ENCODE measurements at places on chromosomes 5 and 9.

DNA sequence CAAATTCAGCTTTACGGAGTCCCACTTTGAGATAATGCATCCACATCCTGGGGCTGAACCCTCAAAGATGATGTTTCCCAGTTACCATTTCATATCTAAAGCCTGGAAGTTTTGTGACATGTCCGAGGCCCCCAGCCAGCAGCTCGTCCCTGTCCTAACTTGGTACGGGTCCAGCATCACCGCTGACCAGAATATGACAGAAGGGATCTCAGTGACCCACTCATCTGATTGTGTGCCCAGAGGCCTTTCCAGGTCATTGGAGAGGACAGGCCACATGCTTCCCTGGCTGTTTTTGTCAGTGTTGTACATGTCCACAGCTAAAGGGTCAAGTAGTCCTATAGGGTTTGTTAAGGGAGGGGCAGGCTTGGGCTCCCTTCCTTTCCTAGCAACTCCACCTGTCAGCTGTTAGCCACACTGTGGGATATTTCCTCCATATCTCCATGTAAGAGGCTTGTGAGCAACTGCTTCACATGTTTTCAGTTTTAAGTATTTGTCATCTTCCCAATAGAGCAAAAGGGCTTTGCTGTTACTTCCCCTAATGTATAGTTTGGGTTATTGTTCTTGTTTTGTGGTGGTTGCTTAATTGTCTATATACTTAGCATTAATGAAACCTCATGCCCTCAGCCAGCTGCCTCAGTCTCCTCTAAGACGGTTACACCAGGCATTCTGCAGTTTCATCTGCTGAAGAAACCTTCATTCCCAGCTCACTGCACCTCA is 33.4 kb downstream of the SECISBP2 start:
- no peak for DNase-seq

- DNase-seq, result no peak
Measured at GRCh38 chr5:33120671-33121070, 320.1 kb upstream of the TARS1 start.

DNA sequence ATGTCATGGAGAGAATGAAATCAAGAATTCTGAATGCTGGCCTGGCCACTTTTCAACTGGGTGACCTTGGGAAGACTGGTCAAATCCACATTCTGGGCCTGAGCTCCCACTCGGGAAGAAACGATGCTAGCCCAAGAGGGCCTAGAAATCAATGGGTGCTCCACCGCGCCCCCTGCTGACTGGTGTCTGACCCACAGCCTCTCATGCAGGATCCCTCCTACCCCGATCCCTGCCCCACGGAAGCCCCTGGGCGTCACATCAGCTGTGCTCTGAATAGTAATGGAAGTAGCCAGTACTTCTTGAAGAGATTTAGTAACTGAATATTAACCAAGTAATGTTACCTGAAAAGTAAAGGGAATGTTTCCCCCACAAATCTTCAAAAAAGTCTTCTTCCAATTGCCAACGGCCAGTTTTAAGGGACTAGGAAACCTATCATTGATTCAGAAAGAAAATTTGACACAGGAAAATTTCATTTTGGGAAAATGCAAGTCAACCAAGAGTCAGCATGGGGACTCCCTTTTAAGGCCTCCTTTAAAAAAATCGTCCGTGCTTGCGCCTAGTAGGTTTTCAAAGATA is 43.9 kb downstream of the CRB2 start:
- DNase-seq, result peak; percentile 20

DNA sequence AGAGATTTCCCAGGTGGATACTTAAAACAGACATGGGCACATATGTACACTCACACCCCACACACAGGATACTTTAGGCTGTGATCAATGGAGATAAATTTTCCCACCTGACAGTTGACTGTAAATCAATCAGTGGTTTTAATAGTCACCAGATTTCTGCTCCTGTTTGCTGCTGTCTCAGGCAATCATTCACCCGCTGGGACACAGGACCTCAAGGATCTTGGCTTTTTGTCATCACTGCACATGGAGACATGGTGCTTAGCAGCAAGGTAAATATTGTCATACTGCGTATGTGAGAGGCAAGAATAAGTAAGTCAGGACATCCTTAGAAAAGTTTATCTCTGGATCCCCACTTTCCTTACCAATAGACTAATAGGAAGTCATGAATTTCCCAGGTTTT is 60.8 kb upstream of the KLF9 start:
- DNase-seq, result no peak

GRCh38 chr5:120382833-120383232 is 81.3 kb upstream of the PRR16 start:
- DNase-seq, result no peak

GRCh38 chr5:88368201-88368600 is 99.6 kb upstream of the TMEM161B start:
- DNase-seq, result no peak

DNA sequence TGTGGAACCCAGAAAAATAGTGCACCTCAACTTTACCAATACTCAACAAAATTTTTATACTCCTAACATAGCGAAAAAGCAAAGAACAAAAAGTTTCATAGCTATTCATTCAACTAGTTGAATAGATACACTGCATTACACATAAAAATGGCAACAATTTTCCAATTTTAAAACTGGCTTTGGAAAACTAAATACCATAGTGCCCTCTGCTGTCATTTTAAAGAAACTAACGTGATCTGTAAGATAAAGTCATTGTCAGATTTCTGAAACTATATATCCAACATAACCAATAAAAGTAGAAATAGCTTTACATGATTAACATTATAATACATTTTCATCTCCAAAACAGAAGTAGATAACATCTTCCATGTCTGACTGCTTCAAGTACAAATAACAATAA is 31.6 kb downstream of the DTWD2 start:
- DNase-seq, result no peak

GRCh38 chr5:136235321-136235720 is 42.4 kb upstream of the SMIM32 start:
- no peak for DNase-seq

All from hematopoietic multipotent progenitor cell treated with erythropoietin and hydrocortisone succinate and interleukin-3 and kit ligand, for 17 days (in vitro differentiated cells).